ENCODE measurements at places on chromosomes 1 and 21.

DNA sequence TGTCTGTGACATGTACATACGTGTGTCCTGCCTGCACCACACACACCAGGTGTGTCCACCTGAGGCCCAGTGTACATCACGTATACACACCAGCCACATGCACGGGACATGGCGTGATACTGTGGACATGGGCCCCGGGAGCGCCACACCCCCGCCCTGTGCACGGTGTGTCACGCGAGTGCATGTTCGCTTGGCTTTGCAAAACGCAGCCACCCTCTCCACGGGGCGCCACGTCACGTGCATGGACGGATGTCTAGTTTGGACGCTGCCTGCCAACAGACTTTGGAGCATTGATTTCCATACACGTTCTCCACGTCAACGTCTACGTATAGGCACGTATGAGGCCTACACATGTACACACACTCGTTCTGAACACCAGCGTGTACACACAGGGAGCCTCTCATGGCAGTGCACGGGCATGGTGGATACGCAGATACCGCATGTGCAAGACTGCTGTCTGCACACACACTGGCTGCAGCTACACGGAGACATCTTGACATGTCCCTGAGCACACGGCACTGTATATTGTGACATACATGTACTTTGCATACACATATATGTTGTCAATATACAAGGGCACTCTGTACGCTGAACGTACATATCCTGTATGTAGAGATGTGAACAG, 2.7 kb downstream of the TMEM240 start:
- no peak for DNase-seq

DNA sequence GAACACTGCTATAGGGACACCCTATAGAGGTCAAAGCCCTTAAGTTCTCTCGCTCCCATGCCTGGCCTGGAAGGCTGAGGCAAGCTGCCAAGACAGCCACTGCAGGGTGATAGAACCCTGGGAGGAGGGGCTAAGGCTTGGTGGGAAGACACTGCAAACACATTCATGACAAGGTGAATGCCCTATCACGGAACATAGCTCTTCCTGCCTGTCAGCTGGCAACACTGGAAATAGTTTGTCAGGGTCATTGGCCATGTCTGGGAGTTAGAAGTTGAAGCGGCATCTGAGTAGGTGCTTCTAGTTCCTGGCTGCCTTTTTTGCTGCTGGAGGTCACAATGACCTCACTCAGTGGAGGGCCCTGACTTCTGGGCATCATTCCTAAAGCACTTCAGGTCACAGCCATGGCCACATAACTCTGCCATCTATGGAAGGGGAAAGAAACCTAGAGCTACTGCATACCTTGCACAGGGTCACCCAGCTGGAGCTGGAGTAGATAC, 4.2 kb downstream of the FABP3 start:
- peak; percentile 79 for DNase-seq

GRCh38 chr1:224616756-224617409, 766 bp downstream of the CNIH3 start:
- DNase-seq, result no peak

- DNase-seq, result no peak
Measured at GRCh38 chr1:239126884-239127283, 259.5 kb upstream of the CHRM3 start.

GRCh38 chr1:153649863-153650235, 8.7 kb upstream of the SNAPIN start:
- DNase-seq, result no peak

DNA sequence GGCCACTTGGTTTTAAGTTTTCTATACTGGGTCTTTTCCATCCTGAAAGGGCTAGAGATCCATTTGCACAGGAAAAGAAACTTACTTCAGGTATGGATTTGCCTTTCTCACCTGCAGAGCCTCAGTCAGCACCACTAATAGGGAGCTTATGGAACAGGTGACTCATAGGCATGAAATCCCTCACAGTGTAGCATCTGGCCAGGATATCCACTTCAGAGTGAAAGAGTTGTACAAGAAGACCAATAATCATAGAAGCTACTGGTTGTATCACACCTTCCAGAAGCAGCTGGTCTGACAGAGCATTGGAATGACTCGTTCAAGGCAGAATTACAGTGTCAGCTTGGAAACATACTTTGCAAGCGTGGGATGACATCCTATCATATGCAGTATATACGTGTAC, 26.3 kb upstream of the SYT14 start:
- no peak for DNase-seq

DNA sequence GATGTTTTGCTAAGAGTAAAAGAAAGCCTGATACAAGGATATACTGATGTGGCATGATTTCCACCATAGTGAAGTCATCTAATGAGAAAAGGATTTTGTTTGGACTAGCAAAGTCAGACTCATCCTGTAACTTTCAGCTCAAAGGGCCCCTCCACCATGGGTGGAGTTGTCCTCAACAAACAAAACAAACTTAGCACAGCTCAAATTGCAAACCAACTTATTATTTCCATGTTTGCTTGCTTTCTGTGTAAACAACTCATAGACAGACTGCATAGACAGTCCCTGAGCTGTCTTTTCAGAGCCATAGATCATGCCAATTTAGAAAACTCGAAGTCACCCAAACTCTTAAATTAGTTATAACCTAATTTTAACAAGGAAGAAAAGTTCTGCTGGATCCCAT, 69.4 kb upstream of the VAV3 start:
- no peak for DNase-seq

DNA sequence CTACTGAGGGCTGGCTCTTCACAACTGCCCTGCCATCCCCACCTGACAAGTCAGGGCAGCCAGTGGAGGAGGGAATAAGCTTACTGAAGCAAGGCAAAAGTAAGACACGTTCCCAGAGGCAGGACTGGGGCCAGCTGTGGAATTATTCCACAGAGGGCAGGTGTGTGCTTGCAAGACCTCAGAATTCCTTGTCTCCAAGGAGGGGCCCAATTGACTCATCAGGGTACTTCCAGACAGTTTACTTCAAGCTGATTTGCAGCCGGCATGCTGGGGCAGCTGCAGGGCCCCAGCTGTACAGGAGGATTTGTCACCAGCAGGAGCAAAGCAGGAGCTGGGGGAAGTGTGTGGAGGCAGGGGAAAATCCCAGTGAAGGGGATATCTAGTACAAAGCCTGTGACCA, 167.5 kb upstream of the CAMK1G start:
- no peak for DNase-seq

GRCh38 chr1:1619917-1620361, 4.6 kb downstream of the MIB2 start:
- DNase-seq, result peak; percentile 37

- DNase-seq, result no peak
Measured at GRCh38 chr1:24708938-24709337, 36.3 kb upstream of the CLIC4 start.
